Astrocyte (in vitro differentiated cells and primary cell): ENCODE measurements at places on chromosomes 6 and 20. TPM values are rescaled to one million over a fixed set of nuclear protein-coding genes. Genes with fewer than 3 reads are reported as not detected.

The CTAGE9 gene
- not detected in 2 replicates for total RNA-seq

The COX4I2 gene
- not detected in 2 replicates for total RNA-seq

The HTR1B gene
- 1.2 and 1.9 TPM in 2 replicates for total RNA-seq

The FKBP1C gene
- 0.32 and 0.58 TPM in 2 replicates for total RNA-seq

The ECT2L gene
- not detected in 2 replicates for total RNA-seq

The MCHR2 gene
- total RNA-seq, result not detected in 2 replicates

The RBBP8NL gene
- total RNA-seq, result 0.14 TPM in 1 of 2 replicates, not detected in the other

The CD24 gene
- 51.1 and 95.1 TPM in 2 replicates for total RNA-seq

The KCNK5 gene
- total RNA-seq, result 0.14 and 0.17 TPM in 2 replicates

The TCP11 gene
- total RNA-seq, result not detected in 2 replicates

The RUNX2 gene
- 26.1 and 32.6 TPM in 2 replicates for total RNA-seq

GRCh38 chr6:6466967-6467761 is 121.4 kb upstream of the LY86 start:
- no peak overlapping the region for H3K27ac ChIP-seq
- no peak overlapping the region for H3K4me3 ChIP-seq
- H3K4me1 ChIP-seq, result no peaks in the 10 kb centered on the region

DNA sequence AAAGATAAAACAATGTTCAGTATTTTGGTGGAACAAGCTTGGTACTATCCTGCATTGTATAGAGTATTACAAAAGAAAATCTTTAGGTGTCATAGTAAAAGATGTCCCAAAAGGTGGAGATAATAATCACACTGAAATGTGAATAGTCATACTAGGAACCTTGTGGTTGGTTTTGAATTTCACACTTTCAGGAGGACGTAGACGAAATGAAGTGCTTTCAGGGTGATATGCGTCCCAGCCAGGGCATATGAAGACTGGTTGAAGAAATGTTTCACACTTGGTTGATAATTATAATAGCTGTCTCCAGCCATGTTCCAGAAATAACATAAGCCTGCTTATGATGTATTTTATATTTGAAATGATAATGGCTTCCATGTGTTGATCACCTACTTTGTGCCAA is 60.4 kb downstream of the SCAND1 start:
- H3K27ac ChIP-seq, result no peak overlapping the region
- no peak for DNase-seq
- H3K27me3 ChIP-seq, result no peaks in the 10 kb centered on the region
- H3K4me3 ChIP-seq, result no peak overlapping the region
- no peaks in the 10 kb centered on the region for H3K36me3 ChIP-seq

GRCh38 chr6:39206250-39206721 is 23.0 kb downstream of the KCNK5 start:
- no peak for DNase-seq
- no peak overlapping the region for H3K4me3 ChIP-seq
- no peaks in the 10 kb centered on the region for H3K27me3 ChIP-seq
- H3K27ac ChIP-seq, result no peak overlapping the region
- no peaks in the 10 kb centered on the region for H3K4me1 ChIP-seq

- no peaks in the 10 kb centered on the region for H3K36me3 ChIP-seq
- H3K4me1 ChIP-seq, result no peaks in the 10 kb centered on the region
- no peak overlapping the region for H3K27ac ChIP-seq
- DNase-seq, result no peak
- H3K27me3 ChIP-seq, result no peaks in the 10 kb centered on the region
Measured at GRCh38 chr6:6074190-6074589, 67.5 kb upstream of the NRN1 start.

GRCh38 chr6:166645896-166646295 is 18.8 kb upstream of the RPS6KA2 start:
- H3K27ac ChIP-seq, result no peak overlapping the region
- DNase-seq, result no peak
- no peak overlapping the region for H3K4me3 ChIP-seq
- H3K27me3 ChIP-seq, result no peaks in the 10 kb centered on the region
- H3K4me1 ChIP-seq, result no peaks in the 10 kb centered on the region

DNA sequence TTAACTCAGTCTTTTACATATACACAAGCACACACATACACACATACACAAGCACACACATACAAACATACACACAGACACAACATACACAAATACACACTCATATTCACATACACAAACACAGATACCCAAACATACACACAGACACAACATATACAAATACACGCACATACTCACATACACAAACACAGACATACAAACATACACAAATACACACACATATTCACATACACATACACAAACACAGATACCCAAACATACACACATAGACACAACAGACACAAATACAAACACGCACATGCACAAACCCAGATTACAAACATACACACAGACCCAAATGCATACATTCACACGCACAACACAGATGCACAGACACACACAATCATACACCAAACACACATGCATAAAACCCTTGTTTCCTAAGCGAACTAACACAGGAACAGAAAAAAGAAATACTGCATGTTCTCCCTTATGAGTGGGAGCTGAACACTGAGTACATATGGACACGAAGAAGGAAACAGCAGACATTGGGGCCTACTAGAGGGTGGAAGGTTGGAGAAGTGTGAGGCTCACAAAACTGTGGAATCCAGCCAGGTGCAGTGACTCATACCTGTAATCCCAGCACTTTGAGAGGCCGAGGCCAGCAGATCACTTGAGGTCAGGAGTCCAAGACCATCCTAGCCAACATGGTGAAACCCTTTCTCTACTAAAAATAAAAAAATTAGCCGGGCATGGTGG is 34.2 kb downstream of the PIM1 start:
- no peaks in the 10 kb centered on the region for H3K27me3 ChIP-seq
- H3K36me3 ChIP-seq, result no peaks in the 10 kb centered on the region
- peak; percentile 38 for DNase-seq
- no peak overlapping the region for H3K4me3 ChIP-seq
- H3K4me1 ChIP-seq, result no peaks in the 10 kb centered on the region

- no peak overlapping the region for H3K27ac ChIP-seq
- H3K27me3 ChIP-seq, result no peaks in the 10 kb centered on the region
- H3K4me1 ChIP-seq, result no peaks in the 10 kb centered on the region
Measured at GRCh38 chr20:11443382-11444119, 474.1 kb upstream of the BTBD3 start.

- peaks cover 8% of the 10 kb centered on the region for H3K27me3 ChIP-seq
- no peaks in the 10 kb centered on the region for H3K4me1 ChIP-seq
- H3K36me3 ChIP-seq, result no peaks in the 10 kb centered on the region
- DNase-seq, result no peak
Measured at GRCh38 chr20:64108731-64109681, 1.6 kb upstream of the NPBWR2 start.

DNA sequence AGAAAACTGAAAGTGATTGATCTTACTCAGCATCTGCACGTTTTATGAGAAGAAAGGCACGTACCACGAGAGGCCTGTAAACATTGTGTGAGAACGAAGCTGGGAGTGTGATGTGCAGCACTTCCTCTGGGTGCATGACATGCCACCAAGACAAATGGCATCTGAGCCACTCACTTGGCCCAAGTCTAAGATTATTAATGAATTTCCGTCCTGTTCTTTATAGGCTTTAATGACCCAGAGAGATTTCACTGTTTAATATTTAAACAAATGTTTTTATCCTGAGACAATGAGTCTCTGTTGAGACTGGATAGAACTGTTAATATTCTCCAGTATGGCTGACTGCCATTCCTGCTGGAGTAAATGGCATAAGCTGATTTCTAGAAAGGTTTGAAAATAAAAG is 172.6 kb upstream of the PHACTR1 start:
- peaks cover 24% of the 10 kb centered on the region for H3K4me1 ChIP-seq
- H3K27ac ChIP-seq, result no peak overlapping the region
- no peaks in the 10 kb centered on the region for H3K27me3 ChIP-seq
- peak; percentile 35 for DNase-seq
- H3K36me3 ChIP-seq, result no peaks in the 10 kb centered on the region

- no peak overlapping the region for H3K4me3 ChIP-seq
- no peak overlapping the region for H3K27ac ChIP-seq
- DNase-seq, result peak; percentile 62
- no peaks in the 10 kb centered on the region for H3K27me3 ChIP-seq
- no peaks in the 10 kb centered on the region for H3K36me3 ChIP-seq
Measured at GRCh38 chr6:74409447-74409846, 713.4 kb downstream of the CD109 start.

- H3K36me3 ChIP-seq, result no peaks in the 10 kb centered on the region
- no peaks in the 10 kb centered on the region for H3K4me1 ChIP-seq
- DNase-seq, result no peak
Measured at GRCh38 chr6:168139121-168139520, 60.1 kb upstream of the FRMD1 start.

- H3K27ac ChIP-seq, result no peak within 1 kb of the TSS
- H3K27me3 ChIP-seq, result no peaks in the 10 kb centered on the region
- DNase-seq, result peak; percentile 1
- peaks cover 7% of the 10 kb centered on the region for H3K4me1 ChIP-seq
Measured at GRCh38 chr20:23086056-23086566, at the start of gene CD93. TSS of gene CD93 (minus strand) at chr20:23086324. CDS start at chr20:23086192, 132 bp downstream.

DNA sequence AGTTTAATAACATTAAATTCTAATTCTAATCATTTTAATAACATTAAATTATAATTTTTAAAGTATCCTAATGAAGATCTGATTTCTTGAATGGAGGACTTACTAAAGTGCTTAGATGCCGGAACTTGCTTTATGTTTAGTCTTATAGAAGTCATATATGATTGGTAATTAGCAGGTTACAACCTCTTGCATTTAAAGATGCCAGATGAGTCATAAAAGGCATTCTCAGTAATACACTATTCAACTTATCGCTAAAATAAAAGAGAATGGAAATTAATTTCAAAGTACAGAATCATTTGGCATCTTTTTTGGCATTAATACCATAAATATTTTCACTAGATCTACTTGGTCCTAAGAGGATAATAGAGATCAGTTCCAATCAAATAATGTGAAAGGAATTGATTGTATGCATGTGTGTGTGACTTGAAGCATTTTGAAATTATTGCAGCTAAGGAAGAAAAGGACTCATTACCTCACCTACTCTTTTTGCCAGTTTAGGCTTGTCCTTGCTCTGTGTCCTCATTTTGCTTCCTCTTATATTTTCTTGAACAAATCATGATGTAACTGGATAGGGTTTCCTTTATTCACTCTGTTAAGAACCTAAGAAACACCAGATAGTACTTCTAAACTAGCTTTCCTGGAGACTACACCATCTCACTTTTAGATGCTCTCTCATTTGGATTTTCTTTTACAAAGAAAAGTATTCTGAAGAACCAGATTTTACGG is 2.7 kb downstream of the COL21A1 start:
- H3K27ac ChIP-seq, result no peak overlapping the region
- no peaks in the 10 kb centered on the region for H3K36me3 ChIP-seq
- H3K4me1 ChIP-seq, result peaks cover 13% of the 10 kb centered on the region
- H3K4me3 ChIP-seq, result no peak overlapping the region
- DNase-seq, result no peak

- H3K36me3 ChIP-seq, result no peaks in the 10 kb centered on the region
- no peak overlapping the region for H3K4me3 ChIP-seq
- H3K27ac ChIP-seq, result no peak overlapping the region
- peaks cover 4% of the 10 kb centered on the region for H3K4me1 ChIP-seq
Measured at GRCh38 chr20:50460115-50460607, 50.0 kb upstream of the PTPN1 start.

DNA sequence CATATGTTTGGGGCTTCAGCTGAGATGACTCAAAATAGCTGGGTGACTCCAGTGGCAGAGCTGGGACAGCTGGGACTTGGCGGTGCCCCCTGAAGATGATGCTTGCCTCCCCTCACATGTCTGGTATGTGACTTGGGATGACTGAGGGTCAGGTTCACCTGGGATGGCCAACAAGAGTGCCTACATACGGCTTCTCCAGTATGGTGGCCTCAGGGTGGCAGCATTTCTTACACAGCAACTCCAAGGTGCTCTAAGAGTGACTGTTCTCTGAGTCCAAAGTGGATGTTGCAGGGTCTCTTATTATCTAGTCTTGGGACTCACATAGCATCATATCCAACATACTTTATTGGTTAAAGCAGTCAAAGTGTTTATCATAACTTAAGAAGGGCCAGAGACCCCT is 87.8 kb upstream of the CENPW start:
- H3K36me3 ChIP-seq, result no peaks in the 10 kb centered on the region
- H3K27ac ChIP-seq, result no peak overlapping the region
- no peaks in the 10 kb centered on the region for H3K27me3 ChIP-seq
- no peak overlapping the region for H3K4me3 ChIP-seq
- H3K4me1 ChIP-seq, result no peaks in the 10 kb centered on the region

- DNase-seq, result peak; percentile 60
- no peak overlapping the region for H3K27ac ChIP-seq
- H3K4me3 ChIP-seq, result no peak overlapping the region
- peaks cover 9% of the 10 kb centered on the region for H3K4me1 ChIP-seq
Measured at GRCh38 chr6:112927641-112928320, 580.7 kb downstream of the RFPL4B start.

DNA sequence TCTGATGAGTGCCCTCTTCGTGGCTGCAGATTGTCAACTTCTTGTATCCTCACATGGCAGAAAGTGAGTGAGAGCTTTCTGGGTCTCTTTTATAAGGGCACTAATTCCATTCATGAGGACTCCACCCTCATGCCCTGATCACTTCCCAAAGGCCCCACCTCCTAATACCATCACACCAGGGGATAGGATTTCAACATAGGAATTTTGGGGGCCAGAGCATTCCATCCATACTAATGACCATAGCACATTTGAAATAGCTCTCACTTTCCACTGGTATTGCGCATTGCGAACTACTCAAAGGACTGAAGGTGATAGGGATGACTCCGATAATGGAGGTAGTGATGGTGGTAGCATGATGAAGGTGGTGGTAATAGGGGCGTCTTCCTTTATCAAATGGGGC is 324.3 kb downstream of the PRL start:
- DNase-seq, result no peak
- no peaks in the 10 kb centered on the region for H3K27me3 ChIP-seq
- H3K4me1 ChIP-seq, result no peaks in the 10 kb centered on the region
- no peak overlapping the region for H3K27ac ChIP-seq
- no peak overlapping the region for H3K4me3 ChIP-seq

- no peak for DNase-seq
- no peaks in the 10 kb centered on the region for H3K36me3 ChIP-seq
- no peaks in the 10 kb centered on the region for H3K4me1 ChIP-seq
- no peak overlapping the region for H3K4me3 ChIP-seq
- H3K27ac ChIP-seq, result no peak overlapping the region
Measured at GRCh38 chr6:138196122-138196738, 22.1 kb downstream of the PBOV1 start.

DNA sequence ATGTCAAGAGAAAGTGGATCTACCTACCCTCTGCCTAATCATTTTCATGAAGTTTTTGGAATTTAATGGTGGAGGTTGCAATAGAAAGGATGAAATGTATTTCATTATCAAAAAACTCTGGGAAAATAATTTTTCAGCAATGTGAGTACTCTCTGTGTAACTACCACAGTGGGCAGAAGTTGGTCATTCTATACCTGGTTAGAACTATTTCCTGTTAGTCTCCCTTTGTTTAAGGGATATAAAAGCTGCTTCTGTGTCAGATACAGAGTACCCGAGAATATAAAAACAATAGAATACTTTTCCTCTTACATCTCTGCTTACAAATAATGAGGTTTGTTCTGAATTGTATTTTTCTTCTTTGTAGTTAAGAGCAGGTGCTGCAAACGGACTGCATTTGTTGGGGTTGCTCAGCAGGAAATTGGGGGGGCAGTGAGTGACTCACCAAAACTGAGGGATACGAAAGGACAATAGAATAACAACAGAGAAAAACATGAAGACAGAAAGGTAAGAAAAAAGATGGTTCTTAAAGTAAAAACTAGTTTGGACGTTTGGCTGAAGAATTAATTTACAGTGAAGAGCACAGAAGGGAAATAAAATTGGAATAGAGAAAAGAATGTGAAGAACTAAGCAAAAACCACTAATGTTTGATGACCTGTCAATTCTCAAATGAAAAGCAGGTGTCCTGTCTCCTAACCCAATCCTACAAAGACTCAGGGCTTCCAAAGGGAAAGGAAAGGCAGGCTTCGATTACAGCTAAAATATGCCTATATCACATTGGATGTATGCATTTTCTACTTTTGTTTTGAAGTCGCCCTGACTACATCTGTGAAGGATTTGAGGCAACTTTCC is 703.1 kb downstream of the RFPL4B start:
- no peak overlapping the region for H3K4me3 ChIP-seq
- DNase-seq, result peak; percentile 58
- no peaks in the 10 kb centered on the region for H3K27me3 ChIP-seq
- H3K4me1 ChIP-seq, result peaks cover 31% of the 10 kb centered on the region
